A549 treated with CpdA at 1 μM for 4 hours (cell line): ENCODE measurements at places on chromosomes 2 and 18. TPM values are rescaled to one million over a fixed set of nuclear protein-coding genes. Genes with fewer than 3 reads are reported as not detected.

Gene DNER
- 5.0 to 8.5 TPM (median 6.4 TPM) in 5 replicates for total RNA-seq

Gene PARD3B
- total RNA-seq: 0.57 to 1.2 TPM (median 0.75 TPM) in 5 replicates

Gene RUFY4
- not detected in 5 replicates for total RNA-seq

Gene TCF23
- not detected in 5 replicates for total RNA-seq

Gene TCF7L1
- total RNA-seq: 5.9 to 9.0 TPM (median 7.8 TPM) in 5 replicates

Gene CCDC121
- total RNA-seq: 3.1 to 3.7 TPM (median 3.5 TPM) in 5 replicates

Gene ALLC
- 0.06 TPM in 1 of 5 replicates, not detected in the others for total RNA-seq

Gene RALB
- 66.4 to 88.4 TPM (median 75.3 TPM) in 5 replicates for total RNA-seq

Gene LBX2
- 3.0 to 4.0 TPM (median 3.5 TPM) in 5 replicates for total RNA-seq

Gene MYL12A
- 271 to 348 TPM (median 296 TPM) in 5 replicates for total RNA-seq

Gene GKN2
- 2.6 to 3.8 TPM (median 3.4 TPM) in 5 replicates for total RNA-seq

Gene OR6B2
- not detected in 5 replicates for total RNA-seq

Gene IL36G
- 0.10 TPM in 1 of 5 replicates, not detected in the others for total RNA-seq

Gene RNF125
- total RNA-seq: 0.18 to 0.48 TPM (median 0.24 TPM) in 5 replicates

Gene NOL4
- total RNA-seq: not detected in 5 replicates

Gene EMILIN1
- total RNA-seq: 0.32 to 0.62 TPM (median 0.41 TPM) in 5 replicates

Gene C2orf81
- 2.8 to 4.7 TPM (median 3.5 TPM) in 5 replicates for total RNA-seq

Gene VWC2L
- total RNA-seq: not detected in 5 replicates

Gene LOXHD1
- not detected in 5 replicates for total RNA-seq

Gene ZNF385B
- 0.03 TPM in 1 of 5 replicates, not detected in the others for total RNA-seq

Gene MEP1B
- 0.07 to 0.27 TPM in 2 of 5 replicates, not detected in the others for total RNA-seq

Gene INPP4A
- 6.8 to 10.6 TPM (median 8.8 TPM) in 5 replicates for total RNA-seq

Gene BOK
- total RNA-seq: 21.8 to 34.1 TPM (median 29.4 TPM) in 5 replicates

Gene ROCK2
- total RNA-seq: 23.5 to 37.5 TPM (median 26.5 TPM) in 5 replicates

Gene POTEI
- 0.01 TPM in 1 of 5 replicates, not detected in the others for total RNA-seq

Gene SERPINB12
- not detected in 5 replicates for total RNA-seq

Gene LHCGR
- not detected in 5 replicates for total RNA-seq

Gene PJVK
- 1.2 to 1.9 TPM (median 1.7 TPM) in 5 replicates for total RNA-seq

Gene FAM237A
- total RNA-seq: not detected in 5 replicates

Gene HOXD3
- 0.15 to 0.35 TPM (median 0.27 TPM) in 4 of 5 replicates, not detected in the other for total RNA-seq
